Panc1 (cell line): ENCODE measurements at places on chromosomes 5 and 9.

GRCh38 chr5:74452856-74453255 is 187.7 kb downstream of the ENC1 start:
- DNase-seq = no peak

DNA sequence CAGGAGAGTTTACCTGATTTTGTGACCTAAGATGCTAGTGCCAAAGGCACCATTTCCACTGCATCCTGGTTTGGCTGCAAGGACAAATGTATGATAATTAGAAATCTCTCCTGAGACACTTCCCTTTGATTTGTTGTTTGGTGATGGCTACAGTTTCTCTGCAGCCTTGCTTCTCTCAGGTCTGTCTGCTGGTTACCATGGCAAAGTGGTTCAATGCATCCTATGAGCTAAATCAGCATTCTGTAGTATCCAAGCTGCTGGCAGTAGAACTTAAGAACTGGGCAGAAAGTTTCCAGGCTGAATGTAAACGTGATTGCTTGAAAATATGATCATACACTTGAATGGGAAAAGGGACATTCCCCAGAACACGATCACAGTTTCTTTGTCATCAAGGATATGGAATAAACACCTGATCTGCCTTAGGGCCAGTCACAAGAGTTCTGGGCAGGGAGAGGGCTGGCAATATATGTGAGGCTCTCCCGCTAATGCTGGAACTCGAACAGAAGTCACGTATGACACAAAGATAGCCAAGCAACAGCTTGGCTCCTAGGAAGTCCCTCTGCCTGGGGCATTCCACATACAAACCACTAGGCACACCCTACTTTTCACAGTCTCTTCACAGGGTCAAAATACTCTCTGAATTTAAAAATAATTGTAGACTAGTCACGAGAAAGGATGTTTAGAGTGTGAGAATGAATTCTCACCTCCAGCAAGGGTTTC is 138.1 kb upstream of the GRAMD2B start:
- no peak for DNase-seq

GRCh38 chr9:31486630-31487029 is 897.8 kb upstream of the ACO1 start:
- no peak for DNase-seq

GRCh38 chr5:177071666-177072385 is 14.9 kb upstream of the FGFR4 start:
- peak; percentile 82 for DNase-seq
